ENCODE measurements at places on chromosomes 13 and 19.
A peak's percentile ranks its signal among the peaks of the same experiment; 100 is the strongest.

DNA sequence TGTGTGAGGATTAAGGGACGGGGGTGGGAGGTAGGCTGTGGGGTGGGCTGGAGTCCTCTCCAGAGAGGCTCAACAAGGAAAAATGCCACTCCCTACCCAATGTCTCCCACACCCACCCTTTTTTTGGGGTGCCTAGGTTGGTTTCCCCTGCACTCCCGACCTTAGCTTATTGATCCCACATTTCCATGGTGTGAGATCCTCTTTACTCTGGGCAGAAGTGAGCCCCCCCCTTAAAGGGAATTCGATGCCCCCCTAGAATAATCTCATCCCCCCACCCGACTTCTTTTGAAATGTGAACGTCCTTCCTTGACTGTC, 5.5 kb downstream of the FOSB start:
- no peak for DNase-seq

DNA sequence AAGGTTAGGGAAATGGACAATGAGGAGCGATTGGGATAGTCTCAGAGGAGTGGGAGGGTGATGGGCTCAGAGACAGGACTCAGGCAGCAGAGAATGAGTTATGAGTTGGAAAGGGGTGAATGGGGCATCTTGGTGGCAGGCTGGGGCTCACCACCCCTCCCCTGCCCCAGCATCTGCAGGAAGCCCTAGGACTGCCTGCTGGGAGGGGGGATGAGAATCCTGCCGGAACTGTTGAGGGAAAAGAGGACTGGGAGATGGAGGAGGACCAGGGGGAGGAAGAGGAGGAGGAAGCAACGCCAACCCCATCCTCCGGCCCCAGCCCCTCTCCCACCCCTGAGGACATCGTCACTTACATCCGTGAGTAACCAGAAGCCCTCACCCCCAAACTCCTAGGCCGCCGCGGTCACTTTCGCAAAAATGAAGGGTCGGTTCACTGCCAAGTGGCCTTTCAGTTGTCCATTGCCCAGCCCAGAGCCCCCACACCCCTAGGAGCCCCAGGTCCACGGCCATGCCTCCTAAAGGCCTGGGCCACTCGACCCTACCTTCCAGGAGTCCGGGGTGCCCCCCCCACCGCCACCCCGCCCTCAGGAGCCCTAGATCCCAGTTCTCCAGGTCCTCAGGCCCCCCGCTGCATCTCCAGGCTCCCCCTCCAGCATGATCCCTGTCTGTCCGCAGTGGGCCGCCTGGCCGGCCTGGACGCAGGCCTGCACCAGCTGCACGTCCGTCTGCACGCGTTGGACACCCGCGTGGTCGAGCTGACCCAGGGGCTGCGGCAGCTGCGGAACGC, 764 bp downstream of the CLEC11A start:
- DNase-seq: peak; percentile 32

GRCh38 chr13:111411919-111412650, 91.6 kb downstream of the TEX29 start:
- DNase-seq: no peak

GRCh38 chr19:19406878-19407632, 1.6 kb downstream of the GATAD2A start:
- peak; percentile 74 for DNase-seq

- no peak for DNase-seq
Observed at GRCh38 chr19:20254121-20254520, 87.1 kb downstream of the ZNF486 start.

GRCh38 chr13:80977168-80977567, 636.2 kb upstream of the SPRY2 start:
- no peak for DNase-seq

DNA sequence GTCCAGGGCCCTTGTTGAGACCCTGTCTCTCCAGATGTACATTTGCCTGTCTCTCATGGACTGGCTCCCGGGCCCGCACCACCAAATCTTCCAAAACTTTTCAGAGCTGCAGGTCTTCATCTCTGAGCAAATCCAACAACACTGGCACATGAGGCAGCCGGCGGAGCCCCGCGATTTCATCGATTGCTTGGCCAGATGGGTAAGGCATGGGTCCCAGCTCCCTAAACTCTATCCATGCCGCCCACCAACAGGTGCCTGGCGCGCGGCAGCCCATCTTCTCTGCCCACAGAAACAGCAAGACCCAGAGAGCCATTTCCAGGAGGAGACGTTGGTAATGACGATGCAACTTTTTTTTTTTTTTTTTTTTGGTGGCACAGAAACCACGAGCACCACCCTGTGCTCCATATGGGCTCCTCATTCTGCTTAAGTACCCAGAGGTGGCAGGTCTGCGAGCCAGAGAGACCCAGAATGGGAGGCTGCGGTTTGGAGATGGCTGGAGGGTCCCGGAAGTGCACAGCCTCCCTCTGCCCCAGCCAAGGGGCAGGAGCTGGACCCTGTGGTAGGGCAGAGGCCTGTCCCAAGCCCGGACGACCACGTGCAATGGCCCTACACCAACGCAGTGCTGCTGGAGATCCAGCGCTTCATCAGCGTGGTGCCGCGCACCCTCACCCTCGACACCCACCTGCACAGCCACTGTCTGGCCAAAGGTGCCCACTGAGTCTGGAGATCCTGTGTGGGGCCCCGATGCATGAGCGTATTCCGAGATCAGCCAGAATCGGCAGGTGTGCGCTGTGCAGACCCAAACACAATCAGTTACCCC, 22.6 kb downstream of the CYP2F1 start:
- no peak for DNase-seq

- DNase-seq: peak; percentile 15
Observed at GRCh38 chr19:35069696-35070095, 28.2 kb downstream of the HPN start.

DNA sequence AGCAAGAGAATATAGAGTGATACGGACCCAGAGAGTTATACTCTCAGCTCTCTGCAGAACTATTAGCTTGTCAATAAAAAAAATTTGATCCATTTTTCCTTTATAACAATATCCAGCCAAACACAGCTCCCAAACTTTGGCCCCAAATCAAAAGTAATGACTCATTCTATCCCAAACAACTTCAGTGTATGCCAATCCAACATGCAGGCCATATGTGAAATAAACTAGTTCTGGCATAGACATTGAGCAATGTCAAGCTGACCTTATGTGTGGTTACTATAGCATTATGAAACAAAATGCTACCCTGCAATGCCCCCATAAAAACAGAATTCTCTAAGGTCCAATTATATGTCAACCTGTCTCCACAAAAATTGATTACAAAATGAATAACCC, 209.5 kb downstream of the DNAJC15 start:
- peak; percentile 73 for DNase-seq

- DNase-seq: no peak
Observed at GRCh38 chr19:41025871-41026270, 34.8 kb downstream of the CYP2B6 start.

- no peak for DNase-seq
Observed at GRCh38 chr13:35593651-35594050, 117.2 kb upstream of the MAB21L1 start.

DNA sequence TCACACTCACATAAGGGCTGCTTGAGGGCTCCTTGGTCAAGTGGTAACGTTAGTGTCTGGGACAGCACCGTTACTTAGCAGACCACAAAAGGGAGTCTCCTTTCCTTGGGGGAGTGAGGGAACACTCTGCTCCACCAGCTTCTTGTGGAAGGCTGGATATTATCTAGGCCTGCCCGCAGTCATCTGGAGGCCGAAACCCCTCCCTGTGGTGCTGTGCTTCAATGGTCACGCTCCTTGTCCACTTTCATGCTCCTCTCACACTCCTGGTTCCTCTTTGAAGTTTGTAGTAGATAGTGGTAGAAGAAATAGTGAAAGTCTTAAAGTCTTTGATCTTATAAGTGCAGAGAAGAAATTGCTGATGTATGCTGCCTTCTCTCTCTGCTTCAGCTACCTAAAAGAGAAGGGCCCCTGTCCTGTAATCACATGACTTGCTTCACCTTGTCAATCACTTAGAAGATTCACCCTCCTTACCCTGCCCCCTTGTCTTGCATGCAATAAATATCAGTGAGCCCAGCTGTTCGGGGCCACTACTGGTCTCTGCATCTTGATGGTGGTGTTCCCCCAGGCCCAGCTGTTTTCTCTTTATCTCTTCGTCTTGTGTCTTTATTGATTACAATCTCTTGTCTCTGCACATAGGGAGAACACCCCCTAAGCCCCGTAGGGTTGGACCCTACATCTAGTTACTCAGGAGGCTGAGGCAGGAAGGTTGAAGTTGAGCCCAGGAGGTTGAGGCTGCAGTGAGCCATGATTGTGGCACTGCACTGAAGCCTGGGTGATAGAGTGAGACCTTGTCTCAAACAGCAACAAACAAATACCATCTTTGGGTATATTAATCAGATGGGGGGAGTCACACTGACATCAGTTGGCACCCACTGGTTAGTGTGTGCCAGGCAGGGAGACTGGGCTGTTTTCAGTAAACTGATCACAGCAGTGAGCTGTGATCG, 11.6 kb upstream of the MZF1 start:
- DNase-seq: no peak

- no peak for DNase-seq
Observed at GRCh38 chr13:90956031-90956430, 391.5 kb upstream of the MIR17HG start.

GRCh38 chr19:34382471-34382870, 17.5 kb downstream of the GPI start:
- DNase-seq: no peak

DNA sequence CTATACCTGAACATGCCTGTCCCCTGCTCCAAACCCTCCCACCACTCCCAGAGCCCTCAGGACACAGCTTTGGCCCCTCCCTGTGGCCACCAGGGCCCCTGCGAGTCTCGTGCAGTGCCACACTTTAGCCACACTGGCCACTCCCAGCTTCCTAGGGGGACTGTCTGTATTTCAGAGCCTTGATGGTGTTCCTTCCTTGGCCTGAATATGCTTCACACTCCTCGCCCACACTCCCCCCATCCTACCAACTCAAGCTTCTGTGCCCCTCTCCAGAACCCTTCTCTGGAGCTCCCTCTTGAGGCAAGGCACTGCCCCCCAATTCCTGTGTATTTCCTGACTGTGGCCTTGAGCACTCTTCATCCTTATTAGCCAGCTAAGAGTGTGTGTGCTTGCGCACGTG, 80.2 kb downstream of the DPF1 start:
- no peak for DNase-seq

GRCh38 chr13:50420718-50421472, 405.7 kb downstream of the KCNRG start:
- DNase-seq: no peak

DNA sequence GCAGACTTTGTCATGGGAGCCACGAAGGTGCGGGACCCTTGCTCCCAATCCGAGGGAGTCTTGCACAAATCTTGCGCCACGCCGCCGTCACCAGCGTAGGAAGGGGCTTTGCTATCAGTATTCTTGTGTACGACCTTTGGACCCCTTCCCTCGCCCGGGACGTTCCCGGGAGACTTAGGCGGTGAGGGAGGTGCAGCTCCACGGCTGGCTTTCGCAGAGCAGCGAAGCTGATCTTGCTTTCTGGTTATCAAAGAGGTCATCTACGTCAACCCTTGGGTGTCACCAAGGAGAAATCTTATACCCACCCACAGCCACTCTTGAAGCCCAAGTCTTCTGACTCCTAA, 583 bp downstream of the TECR start:
- no peak for DNase-seq

GRCh38 chr13:113972451-113973217, 1.2 kb downstream of the C13orf46 start:
- no peak for DNase-seq

DNA sequence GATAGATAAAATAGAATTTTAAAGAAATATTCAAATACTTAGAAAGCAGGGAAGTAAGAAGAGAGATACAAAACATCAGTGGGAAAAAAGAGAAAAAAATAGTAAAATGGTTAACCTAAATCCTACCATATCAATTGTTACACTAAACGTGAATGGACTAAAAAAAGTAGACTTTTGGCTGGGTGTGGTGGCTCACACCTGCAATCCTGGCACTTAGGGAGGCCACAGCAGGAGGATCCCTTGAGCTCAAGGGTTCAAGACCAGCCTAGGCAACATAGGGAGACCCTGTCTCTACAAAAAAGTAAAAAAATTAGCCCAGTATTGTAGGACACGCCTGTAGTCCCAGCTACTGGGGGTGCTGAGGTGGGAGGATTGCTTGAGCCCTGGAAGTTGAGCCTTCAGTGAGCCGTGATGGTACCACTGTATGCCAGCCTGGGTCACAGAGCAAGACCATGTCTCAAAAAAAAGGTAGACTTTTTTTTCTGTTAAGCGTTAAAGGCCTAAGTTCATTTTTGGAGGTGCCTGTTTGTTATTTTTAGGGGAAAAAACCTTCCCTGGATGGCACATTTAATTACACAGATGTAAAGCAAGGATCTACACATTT, 29.6 kb downstream of the KLF5 start:
- DNase-seq: no peak

DNA sequence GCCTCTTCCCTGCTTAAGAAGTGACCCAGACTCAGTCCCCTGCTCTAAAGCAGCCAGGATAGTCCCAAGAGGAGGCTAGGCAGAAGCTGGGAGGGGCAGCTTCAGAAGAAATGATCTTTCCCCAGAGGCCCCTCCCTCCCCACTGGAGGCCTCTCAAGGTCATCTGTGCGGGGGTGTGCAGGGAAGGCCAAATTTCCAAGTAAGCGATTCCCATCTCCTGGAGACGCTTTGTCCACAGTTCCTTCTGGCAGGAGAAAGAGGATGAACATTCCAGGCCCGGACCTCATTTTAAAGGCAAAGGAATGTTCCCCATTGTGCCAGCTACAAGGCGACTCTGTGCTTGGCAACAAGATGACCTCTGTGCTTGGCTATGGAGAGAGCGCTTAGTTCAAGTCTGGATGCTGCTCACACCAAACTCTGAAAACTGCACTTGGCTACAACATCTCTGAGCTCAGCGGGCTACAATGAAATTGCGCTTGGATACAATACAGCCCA, 23.5 kb downstream of the COL5A3 start:
- DNase-seq: peak; percentile 91

DNA sequence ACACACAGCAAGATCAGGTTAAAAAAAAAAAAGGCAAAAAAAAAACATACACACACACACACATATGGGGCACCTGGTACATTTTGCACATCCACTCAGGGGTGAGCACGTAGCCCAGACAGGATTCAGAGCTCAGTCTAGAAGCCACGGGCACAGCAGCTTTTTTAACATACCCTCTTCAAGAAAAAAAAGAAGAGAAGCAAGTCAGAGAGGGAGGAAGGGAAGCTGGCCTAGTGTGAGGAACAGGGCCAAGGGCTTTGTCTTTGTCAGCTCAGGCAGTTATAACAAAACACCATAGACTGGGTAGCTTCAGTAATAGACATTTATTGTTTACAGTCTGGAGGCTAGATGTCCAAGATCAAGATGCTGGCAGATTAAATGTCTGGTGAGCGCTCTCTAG, 2.3 kb upstream of the TPM4 start:
- peak; percentile 28 for DNase-seq

GRCh38 chr19:15476325-15476724, 3.0 kb downstream of the PGLYRP2 start:
- no peak for DNase-seq

GRCh38 chr13:49410477-49410876, 33.4 kb downstream of the CAB39L start:
- no peak for DNase-seq

DNA sequence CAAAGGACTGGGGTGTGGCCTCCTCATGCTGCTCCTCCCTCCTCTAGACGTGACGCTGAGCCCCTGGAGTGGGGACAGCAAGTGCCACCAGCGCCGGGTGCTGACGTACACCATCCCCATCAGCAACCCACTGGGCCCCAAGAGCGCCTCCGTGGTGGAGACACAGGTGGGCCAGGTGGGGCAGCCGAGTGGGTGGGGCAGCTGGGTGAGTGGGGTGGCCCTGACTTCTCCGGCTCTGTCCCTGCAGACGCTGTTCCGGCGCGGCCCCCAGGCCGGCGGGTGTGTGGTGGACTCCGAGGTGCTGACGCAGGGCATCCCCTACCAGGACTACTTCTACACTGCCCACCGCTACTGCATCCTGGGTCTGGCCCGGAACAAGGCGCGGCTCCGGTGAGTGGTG, 11.1 kb upstream of the SCN1B start:
- DNase-seq: no peak

- peak; percentile 89 for DNase-seq
Observed at GRCh38 chr19:56477429-56478338, 539 bp upstream of the ZNF667 start.

All from EH (cell line).